ENCODE measurements at places on chromosomes 5 and 9. TPM values are rescaled to one million over a fixed set of nuclear protein-coding genes. Genes with fewer than 3 reads are reported as not detected.

DNA sequence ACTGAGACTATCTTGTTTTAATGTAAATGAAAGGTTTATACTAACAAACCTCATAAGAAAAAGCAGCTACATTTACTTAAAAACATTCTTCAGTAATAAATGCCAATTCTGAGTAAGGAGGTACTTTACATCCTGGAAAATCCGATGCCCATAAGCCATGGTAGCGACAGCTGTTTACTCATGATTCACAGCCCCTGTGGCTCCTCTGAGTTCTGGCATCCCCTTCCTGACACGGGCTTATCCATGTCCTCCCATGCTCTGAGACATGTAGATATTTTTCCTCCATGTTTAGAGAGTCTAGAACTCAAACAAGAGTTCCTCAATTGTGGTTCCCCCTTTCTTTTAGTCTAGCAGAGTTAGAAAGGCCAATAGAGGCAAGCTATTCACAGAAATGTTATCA is 63.1 kb upstream of the DEPDC1B start:
- no peak for DNase-seq

The NUTM2G gene
- total RNA-seq: not detected

DNA sequence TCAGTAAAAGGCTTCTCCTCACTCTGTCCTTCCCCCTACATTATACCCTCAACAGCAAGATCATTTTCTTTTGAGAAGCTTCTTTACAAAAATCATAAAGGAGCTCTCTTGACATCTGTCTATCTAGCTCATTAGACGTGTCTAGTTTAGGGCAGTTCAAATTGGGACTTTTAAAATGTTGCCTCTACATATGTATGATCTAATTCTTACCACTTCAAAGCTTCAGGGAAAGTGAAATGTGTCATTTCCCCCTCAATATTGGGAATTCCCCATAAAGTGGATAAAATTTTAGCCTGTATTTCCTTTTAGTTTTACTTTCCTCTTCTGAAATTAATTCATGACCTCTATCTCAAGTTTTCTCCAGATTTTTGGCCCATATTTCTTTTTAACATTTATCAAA is 323.7 kb downstream of the ARRDC3 start:
- no peak for DNase-seq

The OBP2B gene
- not detected for total RNA-seq

All from uterus (tissue), 4 donors.